Renal pelvis (tissue), 12 donors: ENCODE measurements at places on chromosomes 16 and 17. TPM values are rescaled to one million over a fixed set of nuclear protein-coding genes. Genes with fewer than 3 reads are reported as not detected.

SLC5A11 gene
- 7.8 TPM for polyA plus RNA-seq

PLCD3 gene
- polyA plus RNA-seq: 27.4 TPM

DNA sequence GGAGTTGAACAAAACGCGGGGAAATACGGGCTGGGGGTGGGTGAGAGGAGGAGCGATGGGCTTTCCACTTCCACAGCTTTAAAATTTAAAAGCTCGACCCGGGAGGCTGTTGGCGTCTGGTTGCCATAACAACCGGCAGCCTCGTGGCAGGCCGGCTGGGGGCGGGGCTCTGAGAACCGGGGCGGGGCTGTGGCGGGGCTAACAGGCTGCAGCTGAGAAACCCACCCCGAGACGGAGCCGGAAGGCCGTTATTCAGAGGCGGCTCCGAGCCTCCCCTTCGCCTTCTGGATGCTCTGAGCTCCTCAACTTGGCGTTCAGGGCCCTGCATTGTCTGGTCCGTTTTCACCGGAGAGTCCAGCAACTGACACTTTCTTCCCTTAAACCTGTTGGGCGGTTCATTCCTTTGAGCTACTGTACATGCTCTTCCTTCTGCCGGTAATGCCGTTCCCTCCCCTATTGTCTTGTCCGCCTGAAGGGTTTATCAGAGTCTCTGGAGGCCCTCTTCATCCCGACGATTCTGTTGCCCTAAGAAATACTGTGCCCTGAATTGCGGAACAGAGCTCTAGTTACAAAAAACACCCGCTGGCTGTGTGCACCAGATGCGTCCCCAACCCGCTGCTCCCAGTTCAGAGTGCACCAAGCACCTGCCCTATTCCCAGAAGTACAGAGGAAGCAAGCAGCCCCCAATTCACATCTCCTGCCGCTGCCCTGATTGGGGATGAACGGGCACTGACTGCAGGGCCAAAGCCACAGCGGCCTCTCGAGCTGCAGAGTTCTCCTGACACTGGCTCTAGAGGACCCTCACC, 596 bp downstream of the DNAAF8 start:
- peak; percentile 87 for DNase-seq

DNA sequence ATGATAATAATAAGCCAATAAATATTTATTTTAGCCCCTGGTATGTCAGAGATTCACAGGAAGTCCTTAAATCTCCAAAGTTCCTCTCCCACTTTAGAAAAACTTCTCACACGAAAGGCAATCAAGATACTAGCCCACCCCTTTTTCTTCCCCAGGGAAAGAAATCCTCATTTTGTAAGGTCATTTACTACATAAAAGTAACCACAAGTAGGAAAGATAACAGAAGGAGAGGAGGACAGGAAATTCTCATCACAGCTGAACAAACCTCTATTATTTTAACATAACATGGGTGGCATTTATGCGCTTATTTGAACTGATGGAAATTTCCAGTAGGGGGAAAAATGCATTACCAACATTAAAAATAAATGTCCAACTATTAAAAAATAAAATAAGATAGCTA, 3.4 kb downstream of the FAM222B start:
- no peak for DNase-seq

DNA sequence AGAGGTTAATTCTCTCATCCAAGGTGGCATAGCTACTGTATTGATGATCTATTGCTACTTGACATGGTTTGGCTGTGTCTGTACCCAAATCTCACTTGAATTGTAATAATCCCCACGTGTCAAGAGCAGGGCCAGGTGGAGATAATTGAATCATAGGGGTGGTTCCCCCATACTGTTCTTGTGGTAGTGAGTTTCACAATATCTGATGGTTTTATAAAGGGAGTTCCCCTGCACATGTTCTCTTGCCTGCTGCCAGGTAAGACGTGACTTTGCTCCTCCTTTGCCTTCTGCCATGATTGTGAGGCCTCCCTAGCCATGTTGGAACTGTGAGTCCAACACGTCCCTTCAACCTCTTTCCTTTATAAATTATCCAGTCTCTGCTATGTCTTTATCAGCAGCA, 22.9 kb upstream of the CPPED1 start:
- DNase-seq: no peak

DNA sequence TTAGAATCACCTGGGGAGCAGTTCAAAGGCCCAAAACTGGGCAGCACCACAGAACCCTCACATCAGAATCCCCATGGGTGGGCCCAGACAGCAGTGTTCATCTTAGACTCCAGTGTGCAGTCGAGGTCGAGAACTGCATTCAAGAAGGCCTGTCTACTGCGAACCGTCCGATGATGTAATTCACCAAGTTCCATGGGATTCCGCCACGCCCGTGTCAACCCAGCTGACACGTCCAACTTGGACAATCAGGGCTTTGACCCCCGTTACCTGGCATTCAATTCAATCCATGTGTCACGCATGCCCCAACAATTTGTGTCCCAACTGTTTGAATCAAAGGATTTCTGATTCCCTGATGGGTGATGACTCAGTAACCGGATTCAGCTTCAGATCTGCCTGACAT, 9.2 kb downstream of the HSBP1 start:
- no peak for DNase-seq

GRCh38 chr16:67447508-67448076, 16.7 kb downstream of the HSD11B2 start:
- DNase-seq: no peak

GRCh38 chr17:56602292-56603130, 9.0 kb downstream of the NOG start:
- no peak for DNase-seq
